NCI-H226 (cell line): ENCODE measurements at places on chromosomes 1 and 21.

DNA sequence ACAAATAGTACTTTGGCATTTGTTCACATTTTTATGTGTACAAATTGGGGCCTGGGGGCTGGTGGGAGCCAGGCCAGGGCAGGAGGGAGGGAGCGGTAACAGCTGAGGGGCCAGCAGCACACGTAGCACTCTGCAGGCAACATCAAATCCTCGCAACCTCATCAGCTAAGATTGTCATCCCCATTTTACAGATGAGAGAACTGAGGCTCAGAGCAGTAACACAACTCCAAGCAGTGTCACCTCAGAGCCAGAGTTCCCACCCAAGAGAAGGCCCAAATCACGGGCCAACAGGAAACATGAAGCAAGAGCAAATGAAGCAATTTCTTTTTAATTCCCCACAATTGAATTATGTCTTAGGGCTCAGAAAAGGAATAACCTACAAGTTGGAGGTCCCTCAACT, 14.1 kb downstream of the IFFO2 start:
- DNase-seq: no peak

- no peak for DNase-seq
Observed at GRCh38 chr1:161374373-161374772, 6.7 kb upstream of the CFAP126 start.

DNA sequence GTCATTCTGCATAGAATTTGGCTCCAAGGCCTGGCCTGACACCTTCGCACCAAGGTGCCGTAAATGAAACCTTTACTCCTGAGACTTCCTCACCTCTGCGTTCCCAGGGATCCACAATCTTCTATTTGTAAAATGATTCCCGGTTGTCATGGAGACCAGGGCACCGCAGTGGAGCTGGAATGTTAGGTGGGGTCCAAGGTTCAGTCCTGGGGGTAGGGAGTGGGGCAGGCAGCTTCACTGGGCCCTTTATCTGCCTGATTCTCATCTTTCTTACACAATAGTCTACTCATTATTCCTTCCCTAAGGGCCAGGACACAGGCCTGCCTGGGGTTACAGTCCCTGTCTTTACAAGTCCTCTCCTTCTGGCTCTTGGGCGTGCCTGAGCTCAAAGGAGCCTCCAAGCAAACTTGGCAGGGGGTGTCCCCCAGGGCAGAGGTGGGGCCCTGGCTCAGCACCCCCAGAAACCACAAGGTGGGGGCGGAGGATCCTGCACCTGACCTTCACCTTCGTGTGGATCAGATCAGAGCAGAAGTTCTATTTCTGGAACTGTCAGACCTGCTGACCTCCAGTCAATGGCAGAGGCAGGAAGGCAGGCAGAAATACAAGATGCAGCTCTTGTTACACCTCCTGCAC, 51.1 kb downstream of the RIPK4 start:
- peak; percentile 64 for DNase-seq

- no peak for DNase-seq
Observed at GRCh38 chr1:16063226-16063829, 10.1 kb downstream of the FAM131C start.

DNA sequence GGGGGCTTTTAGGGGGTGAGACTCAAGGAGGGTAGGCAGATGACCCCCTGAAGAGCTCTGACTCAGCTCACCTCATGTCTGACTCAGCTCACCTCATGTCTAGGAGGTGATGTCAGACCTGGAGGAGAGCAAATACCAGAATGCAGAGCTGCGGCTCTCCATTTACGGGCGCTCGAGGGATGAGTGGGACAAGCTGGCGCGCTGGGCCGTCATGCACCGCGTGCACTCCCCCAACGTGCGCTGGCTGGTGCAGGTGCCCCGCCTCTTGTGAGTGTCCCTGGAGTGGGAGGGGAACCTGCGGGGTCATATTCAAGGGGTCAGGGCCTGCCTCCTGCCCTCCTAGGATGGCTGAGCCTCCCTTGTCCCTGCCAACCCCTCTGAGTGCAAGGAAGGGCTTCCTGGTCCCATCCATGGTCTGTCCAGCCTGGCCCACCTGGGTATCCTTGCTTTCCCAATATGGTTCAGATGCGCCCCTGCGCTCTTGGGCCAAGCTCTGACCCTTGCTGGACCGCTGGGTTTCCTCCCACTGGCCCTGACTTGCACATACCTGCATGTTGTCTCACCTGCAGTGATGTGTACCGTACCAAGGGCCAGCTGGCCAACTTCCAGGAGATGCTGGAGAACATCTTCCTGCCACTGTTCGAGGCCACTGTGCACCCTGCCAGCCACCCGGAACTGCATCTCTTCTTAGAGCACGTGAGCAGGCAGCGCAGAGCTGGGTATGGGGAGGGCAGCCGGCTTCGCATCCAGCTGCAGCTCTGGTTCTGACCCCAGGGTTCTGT, 9.1 kb downstream of the AMPD2 start:
- DNase-seq: peak; percentile 95

- peak; percentile 33 for DNase-seq
Observed at GRCh38 chr1:1024149-1024770, 4.3 kb downstream of the AGRN start.

- no peak for DNase-seq
Observed at GRCh38 chr1:163102590-163102989, 33.4 kb downstream of the RGS4 start.

DNA sequence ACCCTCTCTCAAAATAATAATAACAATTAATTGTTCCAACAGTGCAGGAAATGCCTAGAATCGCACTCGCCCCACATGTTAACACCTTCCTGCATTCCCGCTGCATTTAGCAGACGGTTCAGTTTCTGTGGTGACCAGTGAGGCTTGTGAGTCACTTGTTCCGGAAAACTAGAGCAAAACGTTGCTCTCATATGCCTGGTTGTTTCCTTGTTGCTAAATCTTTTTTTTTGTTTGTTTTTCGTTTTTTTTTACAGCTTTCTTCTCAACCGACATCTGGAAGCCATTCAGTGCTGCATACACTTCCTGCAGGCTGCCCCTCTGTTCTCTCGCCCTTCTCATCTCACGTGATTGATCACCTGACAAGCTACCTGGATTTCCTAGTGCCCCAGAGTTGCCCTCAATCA, 56.9 kb upstream of the TMPRSS2 start:
- DNase-seq: no peak

- no peak for DNase-seq
Observed at GRCh38 chr1:167514288-167514687, 4.0 kb downstream of the CD247 start.
